ENCODE measurements at places on chromosomes 2 and 18.

- no peak for DNase-seq
Observed at GRCh38 chr2:117936871-117937428, 76.9 kb downstream of the CCDC93 start.

DNA sequence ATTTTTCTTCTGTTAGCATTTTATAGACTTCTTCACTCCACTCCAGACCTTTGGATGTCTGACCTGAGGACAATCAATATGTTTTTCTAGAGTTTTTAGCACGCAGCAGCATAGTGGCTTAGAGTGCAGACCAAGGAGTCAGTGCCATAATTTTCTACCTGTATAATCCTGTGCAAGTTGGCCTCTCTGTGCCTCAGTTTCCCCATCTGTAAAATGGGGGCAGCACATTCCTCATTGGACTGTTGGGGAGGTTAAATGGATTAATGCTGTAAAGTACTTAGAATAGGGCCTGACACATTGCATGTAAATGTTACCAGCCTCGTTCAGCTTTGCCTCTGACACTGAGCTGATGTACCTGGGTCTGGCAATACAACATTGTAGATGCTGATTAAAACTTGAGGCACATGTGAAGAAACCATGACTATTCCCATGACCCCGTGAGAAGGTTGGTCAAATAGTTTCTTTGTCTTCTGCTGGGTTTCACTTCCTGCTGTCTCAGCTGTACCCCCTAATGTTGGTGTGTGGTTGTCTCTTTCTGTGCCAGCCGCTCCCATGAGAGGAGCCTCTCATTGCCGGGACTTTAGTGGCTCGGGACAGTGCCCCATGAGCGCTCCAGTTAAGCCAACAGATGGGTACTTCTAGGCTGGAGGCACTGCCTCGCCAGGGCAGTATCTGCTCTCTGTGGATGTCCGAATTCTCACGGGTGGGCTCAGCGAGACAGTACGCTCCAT, 125.3 kb downstream of the SH3RF3 start:
- no peak for DNase-seq

- DNase-seq = no peak
Observed at GRCh38 chr2:223088866-223089265, 36.9 kb downstream of the KCNE4 start.

GRCh38 chr2:36477315-36477714, 120.7 kb downstream of the FEZ2 start:
- no peak for DNase-seq

DNA sequence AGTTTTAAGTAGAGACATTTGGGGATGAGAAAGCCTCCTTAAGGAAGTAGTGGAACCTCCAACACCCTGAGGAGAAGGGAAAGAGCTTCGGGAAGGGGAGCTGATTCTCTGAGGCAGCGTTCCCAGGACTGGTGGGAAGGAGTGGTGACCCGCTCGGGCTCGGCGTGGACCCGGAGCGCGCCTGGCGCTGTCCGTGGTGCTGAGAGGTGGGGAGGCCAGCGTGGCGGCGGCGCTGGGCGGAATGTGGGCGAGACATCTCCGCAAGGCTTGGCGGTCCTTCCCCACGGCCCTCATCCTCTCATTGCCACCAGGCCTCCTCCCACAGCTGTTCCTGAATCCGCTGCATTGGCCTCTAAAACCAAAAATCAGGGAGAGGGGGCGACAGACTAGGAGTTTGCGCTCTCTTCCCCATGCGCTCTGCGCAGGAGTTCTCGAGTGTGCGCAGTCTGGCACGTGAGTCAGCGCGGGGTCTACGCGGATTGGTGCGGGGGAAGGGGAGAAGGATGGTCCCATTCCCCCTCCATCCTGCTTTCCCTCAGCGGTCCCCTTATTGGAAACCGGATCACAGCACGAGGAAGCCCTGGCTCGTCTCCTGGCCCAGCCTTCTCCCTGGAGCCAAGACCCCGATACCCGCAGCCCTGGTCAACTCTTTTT, 857 bp downstream of the RESP18 start:
- DNase-seq = no peak

DNA sequence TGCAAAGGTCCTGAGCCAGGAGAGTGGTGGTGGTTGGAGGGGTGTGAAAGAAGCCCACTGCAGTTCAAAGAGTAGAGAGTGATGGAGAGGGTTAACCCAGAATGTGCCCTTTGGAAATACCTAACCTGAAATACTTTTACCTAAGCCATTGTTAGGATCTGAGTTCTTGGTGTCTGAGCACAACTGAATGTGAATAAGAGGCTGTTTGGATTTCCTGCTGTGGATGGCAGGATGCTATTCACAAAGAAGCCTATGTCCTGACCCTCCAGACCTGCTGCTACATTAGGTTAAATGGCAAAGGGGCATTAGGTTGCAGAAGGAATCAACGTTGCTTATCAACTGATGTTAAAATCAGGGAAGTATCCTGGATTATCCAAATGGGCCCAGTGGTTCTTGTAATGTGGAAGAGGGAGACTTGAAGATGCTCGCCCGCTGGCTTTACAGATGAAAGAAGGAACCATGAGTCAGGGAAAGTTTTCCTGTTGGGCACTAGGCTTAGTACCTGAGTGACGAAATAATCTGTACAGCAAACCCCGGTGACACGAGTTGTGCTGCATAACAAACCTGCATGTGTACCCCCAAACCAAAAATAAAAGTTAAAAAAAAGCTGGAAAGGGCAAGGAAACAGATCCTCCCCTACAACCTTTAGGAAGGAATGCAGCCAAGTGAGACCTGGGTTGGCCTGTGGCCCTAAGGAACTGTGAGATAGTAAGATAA, 27.2 kb downstream of the ITGA6 start:
- DNase-seq = no peak

DNA sequence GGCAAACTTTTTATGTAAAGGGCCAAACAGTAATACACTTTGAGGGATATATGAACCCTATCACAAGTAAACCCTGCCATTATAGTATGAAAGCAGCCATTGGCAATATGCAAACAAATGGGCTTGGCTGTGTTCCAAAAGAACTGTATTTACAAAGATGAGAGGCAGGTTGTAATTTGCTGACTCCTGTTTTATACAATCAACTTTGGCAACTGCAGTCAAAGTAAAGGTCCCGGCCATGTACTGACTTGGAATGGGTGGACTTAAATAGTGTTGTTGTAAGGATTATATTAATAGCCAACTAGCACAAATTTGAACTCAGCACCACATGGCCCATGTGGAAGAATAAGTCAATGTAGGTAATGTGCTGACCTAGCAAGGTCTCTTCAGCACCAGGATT, 223.4 kb downstream of the WDPCP start:
- DNase-seq = no peak

- DNase-seq = no peak
Observed at GRCh38 chr18:59220164-59220783, 316 bp downstream of the GRP start.

- DNase-seq = no peak
Observed at GRCh38 chr2:191862156-191862775, 15.4 kb upstream of the CAVIN2 start.

DNA sequence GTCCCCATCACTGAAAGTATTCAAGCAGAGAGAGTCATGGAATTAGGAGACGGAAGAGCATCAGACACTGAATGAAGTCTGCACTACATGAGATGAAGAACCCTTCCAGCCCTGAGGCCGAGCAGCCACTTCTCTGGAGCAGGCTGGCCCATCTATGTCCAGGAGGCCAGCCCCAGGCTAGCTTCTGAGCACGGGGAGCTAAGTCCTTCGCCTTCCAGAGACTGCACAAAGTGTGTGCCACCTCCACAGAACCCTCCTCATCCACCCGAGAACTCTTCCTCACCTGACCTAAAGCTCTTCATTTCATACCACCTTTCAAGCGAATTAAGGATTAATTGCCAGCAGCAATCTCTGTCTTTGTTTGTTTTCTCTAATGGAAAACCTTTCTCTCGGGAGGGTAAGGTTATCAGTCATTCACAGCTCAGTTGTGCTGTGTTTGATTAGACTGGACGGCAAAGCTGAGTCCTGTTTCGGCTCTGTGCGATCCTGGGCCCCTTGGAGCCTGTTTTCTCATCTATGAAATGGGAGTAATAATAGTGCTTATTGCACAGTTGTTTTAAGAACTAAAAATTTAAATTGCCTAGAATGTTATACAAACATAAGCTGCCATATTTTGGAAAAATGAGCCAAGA, 38.0 kb downstream of the SCTR start:
- no peak for DNase-seq

DNA sequence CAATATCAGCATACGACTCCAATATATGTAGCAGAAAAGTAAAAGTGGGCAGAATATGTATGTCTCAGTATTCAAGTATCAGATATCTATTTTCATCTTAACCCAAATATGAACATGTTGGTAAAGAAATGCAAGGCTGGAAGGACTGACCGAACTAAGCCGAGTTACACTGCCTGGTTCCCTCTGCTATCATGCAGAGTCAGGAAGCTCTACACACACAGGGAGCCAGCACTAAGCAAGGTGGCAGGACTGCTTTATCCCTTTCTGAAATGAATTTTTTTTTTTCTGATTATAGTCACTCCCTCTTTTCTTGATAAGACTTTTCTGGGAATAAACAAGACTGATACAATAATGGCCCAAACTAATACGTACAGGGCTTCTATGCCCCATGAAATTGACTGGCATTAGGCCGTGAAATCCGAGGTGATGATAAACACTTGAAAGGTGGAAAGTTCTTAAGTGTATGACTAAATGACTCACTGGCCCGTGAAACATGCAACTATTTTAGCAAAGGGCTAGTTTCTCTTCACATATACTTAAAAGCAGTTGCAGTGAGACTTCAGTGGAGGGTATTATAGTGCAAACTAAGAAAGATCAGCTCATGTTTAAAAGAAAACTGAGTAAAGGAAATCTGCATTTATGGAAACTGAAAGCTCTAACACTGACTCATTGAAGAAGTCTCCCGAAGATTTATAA, 14.9 kb downstream of the DPP4 start:
- no peak for DNase-seq

GRCh38 chr2:105797298-105797819, 52.6 kb downstream of the NCK2 start:
- no peak for DNase-seq

- DNase-seq = no peak
Observed at GRCh38 chr2:220310451-220310861, 683.0 kb downstream of the SLC4A3 start.

DNA sequence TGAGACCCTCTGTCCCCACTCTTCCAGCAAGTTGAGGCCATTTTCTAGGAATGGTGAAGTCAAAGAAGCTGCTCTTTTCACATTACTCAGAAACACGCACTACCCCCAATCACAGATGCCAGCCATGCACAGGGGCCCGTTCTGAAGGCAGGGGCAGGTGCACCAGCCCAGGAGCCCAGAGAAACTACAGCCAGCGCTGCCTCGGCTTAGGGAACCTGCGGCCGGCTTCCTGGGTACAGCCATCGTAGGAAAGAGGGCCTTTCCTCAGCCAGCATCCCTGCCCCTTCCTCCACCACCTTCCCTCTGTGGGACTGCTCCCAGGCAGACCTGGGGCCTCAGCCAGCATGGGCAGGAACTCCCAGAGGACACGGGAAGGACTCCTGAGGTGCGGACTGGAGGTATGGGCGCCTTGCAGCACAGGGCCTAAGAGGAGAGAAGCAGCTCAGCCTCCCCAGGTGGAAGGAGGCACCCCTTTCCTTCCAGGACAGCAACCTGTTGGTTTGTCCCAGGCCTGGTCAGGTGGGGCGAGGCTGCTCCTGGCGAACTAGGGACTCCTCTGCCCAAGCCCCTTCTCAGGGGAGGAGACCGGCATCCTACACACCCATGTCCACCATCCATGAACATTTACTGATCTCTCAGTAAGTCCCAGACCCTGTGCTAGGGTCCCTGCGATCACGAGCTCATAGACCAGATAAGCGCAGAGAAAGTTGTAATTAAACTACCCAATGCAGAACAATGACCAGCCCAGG, 99.0 kb upstream of the ID2 start:
- no peak for DNase-seq

GRCh38 chr2:174535757-174536703, 49.2 kb upstream of the GPR155 start:
- DNase-seq = no peak

DNA sequence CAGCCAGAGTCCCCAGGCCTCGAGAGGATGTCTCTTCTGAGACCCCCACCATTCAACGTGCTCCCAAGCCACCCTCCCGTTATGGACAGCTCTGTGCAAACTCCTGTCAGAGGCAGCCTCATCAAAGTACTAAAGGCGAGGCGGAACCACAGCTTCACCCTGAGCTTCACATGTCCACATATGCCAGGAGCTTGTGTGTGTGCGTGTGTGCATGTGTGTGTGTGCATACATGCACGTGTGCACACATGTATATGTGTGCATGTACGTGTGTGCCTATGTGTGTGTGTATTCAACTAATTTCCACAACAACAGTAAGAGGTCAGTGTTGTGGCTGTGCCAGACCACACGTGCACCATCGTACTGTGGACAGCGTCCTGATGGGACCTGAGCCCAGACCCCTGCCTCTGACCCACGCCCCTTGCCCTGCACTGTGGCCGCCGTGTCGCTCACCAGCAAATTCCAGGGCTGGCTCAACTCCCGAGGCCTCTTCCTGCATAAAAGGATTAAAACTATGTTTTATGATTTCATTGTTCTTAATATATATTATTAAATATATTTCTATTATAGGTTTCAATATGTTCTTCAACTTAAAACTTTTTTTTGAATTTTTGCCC, 444.8 kb downstream of the EIPR1 start:
- no peak for DNase-seq

GRCh38 chr2:41062336-41062735, 610.4 kb upstream of the SLC8A1 start:
- DNase-seq = no peak

- DNase-seq = no peak
Observed at GRCh38 chr18:30696201-30696600, 346.3 kb downstream of the DSC3 start.

DNA sequence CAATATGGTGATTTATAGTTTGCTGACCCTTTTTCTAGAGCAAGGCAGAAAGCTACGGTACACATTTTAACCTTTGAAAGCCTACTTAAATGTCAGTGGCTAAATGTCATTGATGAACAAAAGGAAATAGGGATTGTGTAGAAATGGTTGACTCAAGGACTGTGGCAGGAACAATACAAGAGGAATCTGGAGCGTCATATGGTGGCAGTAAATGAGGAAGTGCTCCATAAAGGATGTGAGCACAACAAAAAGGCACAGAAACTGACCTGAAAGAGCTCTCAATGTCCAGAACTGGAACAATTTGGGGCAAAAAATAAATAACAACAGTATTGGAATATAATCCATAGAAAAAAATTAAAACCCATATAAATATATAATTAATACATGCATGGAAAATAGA, 443.9 kb upstream of the VRK2 start:
- DNase-seq = no peak

DNA sequence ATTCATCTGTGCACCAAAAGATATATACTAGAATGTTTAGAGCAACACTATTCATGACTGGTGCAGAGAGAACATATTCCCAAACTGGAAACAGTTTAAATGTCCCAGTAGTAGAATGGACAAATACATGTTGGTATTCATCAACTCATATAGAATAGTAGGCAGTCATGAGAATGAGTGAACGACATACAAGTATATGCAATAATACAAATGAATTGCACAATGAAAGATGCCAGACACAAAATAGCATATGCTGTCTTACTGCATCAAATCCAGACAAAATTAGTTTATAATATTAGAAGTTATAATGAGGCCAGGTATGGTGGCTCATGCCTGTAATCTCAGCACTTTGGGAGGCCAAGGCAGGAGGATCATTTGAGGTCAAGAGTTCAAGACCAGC, 8.3 kb upstream of the PRKAG3 start:
- DNase-seq = no peak

- DNase-seq = no peak
Observed at GRCh38 chr18:55233857-55234256, 274.6 kb upstream of the CCDC68 start.
